ENCODE measurements at places on chromosomes 3 and 15.

- H3K27ac ChIP-seq, result no peak overlapping the region
- no peak for DNase-seq
- no peaks in the 10 kb centered on the region for H3K27me3 ChIP-seq
- H3K4me1 ChIP-seq, result no peaks in the 10 kb centered on the region
These were observed 189.7 kb downstream of the CDIN1 start for GRCh38 chr15:36769098-36769497.

DNA sequence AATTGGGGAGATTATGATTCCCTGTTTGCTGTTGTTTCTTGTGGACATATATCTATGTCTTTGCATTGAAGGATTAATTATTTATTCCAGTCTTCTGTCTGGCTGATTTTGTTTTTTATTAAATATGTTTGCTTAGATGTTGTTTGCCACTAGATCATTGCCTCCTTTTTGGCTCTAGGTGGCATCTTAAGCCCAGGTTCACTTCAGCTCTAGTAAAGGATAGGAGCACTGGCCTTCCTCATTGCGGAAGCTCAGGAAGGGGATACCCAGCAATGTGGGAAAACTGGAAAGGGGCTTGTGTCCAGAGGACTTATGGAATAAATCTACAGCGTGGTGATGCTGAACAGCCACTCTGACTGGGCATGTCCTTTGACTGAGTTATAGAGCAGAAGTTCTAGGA, 821.6 kb downstream of the PDCD6IP start:
- no peak overlapping the region for H3K4me3 ChIP-seq
- no peak for DNase-seq
- H3K36me3 ChIP-seq, result no peaks in the 10 kb centered on the region
- H3K27me3 ChIP-seq, result no peaks in the 10 kb centered on the region

DNA sequence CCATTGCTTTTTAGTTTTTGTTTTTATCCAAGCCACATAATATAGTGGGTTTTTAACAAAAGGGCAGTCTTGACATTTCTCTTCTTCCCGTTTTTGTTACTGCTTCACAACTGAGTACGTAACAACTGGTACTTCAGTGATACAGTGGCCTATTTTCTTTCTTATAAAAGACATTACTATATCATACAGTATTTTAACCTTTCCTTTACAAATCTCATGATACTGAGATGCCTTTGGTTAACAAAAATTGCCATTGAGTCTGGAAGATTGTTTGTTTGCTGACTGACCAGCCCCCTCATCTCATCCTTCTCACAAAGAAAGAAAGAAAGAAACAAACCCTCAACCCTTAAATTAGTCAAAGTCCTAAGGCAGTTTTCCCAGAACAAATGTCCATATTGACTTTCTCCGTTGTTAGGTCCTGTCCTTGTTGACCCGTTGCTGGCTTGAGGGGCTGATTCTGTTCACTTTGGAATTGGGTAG, 77.0 kb upstream of the SAMMSON start:
- H3K4me3 ChIP-seq, result no peak overlapping the region
- H3K27ac ChIP-seq, result no peak overlapping the region
- no peaks in the 10 kb centered on the region for H3K27me3 ChIP-seq
- H3K36me3 ChIP-seq, result no peaks in the 10 kb centered on the region

DNA sequence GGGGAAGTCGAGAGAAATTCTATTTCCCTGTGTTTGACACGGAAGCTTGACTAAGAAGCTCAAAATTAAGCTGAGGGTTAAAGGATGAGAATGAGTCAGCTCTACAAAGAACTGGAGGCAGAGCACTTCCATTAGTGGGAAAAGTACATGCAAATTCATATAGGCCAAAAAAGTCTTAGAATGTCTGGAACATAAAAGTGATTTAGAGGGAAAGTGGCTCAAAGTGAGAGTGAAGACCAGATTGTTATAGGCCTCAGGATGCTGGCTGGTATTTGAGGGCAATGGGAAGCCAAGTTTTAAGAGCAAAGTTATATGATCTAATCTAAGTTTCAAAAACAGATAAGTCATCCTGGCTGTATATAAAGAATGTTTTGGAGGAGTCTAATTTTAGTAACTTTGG, 857.3 kb downstream of the NAALADL2 start:
- no peak overlapping the region for H3K27ac ChIP-seq
- no peak for DNase-seq
- no peaks in the 10 kb centered on the region for H3K36me3 ChIP-seq
- no peaks in the 10 kb centered on the region for H3K4me1 ChIP-seq
- no peaks in the 10 kb centered on the region for H3K27me3 ChIP-seq
- H3K4me3 ChIP-seq, result no peak overlapping the region

DNA sequence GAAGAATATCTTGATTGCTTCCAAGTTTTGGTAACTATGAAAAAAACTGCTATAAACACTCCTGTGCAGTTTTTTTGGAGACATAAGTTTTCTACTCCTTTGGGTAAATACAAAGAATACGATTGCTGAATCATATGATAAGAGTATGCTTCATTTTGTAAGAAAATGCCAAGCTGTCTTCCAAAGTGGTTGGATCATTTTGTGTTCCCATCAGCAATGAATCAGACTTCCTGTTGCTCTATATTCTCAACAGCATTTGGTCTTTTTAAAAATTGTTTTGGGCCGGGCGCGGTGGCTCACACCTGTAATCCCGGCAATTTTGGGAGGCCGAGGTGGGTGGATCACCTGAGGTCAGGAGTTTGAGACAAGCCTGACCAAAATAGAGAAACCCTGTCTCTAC, 14.5 kb downstream of the BTD start:
- no peak overlapping the region for H3K27ac ChIP-seq
- DNase-seq, result no peak
- H3K36me3 ChIP-seq, result no peaks in the 10 kb centered on the region
- no peaks in the 10 kb centered on the region for H3K4me1 ChIP-seq
- no peak overlapping the region for H3K4me3 ChIP-seq

DNA sequence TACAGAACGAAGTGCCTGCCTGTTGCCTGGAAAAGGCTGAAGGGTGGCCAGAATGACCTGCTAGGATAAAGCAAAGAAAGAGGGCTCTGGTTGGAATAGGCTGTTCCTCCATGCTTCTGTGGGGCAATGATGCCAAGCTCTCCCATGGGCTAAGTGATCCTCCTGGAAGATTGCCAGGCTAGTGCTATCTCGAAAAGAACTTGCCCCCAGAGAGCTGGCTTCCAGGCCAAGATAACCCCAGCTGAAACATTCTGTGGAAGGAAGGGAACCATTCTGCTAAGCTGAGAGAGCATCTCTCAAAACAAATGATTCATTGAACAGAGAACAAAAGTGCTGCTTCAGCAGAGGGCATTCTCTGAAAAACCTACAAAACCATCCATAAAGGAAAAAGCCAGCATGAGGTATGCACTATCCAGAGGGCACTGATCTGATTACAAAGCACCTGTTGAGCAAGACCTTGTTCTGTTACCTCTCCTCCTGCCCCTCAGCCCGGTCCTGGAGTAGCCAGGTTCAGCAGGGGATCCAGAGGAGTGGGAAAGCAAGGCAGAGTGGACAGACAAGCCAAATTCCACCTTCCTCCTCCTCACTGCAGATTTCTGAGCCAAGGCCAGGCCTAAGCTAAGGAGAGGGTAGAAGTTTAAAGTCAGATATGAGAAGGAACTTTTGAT, 31.9 kb upstream of the SPRED1 start:
- H3K36me3 ChIP-seq, result no peaks in the 10 kb centered on the region
- no peak for DNase-seq
- H3K4me3 ChIP-seq, result no peak overlapping the region
- H3K4me1 ChIP-seq, result no peaks in the 10 kb centered on the region
- no peaks in the 10 kb centered on the region for H3K27me3 ChIP-seq
- no peak overlapping the region for H3K27ac ChIP-seq

DNA sequence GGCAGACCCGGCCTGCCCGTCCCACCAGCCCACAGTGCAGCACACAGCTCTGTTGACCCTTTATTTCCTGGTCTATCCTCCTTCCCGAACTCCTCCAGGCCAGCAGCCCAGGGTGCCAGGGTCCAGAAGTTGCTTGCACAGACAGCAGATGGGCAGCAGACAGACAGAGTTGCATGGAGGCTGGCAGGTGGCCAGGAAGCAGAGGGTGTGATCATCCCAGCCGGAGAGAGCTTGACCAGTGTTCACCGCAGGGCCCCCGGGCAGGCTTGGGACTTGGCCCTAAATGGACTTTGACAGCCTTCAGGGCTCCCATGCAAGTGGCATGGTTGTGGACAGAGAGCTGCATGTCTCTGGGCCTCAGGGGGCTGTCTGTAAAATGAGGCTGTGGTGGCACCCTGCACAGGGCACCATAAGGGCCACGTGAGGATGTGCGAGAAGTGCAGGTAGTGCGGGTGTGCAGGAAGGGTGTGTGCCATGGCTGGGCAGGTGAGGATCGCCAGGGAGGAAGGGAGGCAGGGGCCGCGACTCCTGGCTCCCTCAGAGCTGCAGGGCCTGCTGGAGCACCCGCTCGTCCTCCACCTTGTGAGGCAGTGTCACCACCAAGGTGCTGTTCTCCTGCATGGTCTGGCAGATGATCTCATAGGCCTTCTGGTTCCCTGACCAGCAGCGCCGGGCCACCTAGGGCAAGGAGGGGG, 6.3 kb upstream of the ZXDC start:
- H3K36me3 ChIP-seq, result no peaks in the 10 kb centered on the region
- no peak overlapping the region for H3K27ac ChIP-seq
- H3K27me3 ChIP-seq, result no peaks in the 10 kb centered on the region
- H3K4me1 ChIP-seq, result peaks cover under 1% of the 10 kb centered on the region
- peak; percentile 46 for DNase-seq

DNA sequence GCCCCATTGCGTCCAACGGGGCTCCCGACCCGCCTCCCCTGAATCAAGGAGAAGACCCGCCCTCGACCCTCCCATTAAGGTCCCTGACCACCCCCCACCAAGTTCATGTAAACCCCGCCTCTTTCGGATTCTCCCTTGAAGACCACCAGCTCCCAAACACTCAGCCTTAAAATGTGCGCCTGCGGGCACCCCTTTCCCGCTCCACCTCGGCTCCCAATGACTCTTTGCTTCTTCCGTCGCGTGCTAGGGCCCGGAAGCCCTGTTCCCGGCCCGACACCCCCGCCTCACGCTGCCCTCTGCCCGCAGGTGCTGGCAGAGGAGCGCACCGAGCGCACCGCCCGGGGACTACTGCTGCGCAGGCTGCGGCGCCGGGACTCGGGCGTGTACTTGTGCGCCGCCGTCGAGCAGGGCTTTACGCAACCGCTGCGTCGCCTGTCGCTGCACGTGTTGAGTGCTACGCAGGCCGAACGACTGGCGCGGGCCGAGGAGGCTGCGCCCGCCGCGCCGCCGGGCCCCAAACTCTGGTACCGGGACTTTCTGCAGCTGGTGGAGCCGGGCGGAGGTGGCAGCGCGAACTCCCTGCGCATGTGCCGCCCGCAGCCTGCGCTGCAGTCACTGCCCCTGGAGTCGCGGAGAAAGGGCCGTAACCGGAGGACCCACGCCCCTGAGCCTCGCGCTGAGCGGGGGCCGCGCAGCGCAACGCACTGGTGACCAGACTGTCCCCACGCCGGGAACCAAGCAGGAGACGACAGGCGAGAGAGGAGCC, 2.7 kb upstream of the LSMEM2 start:
- no peaks in the 10 kb centered on the region for H3K36me3 ChIP-seq
- peaks cover 17% of the 10 kb centered on the region for H3K4me1 ChIP-seq
- no peak for DNase-seq
- H3K27ac ChIP-seq, result no peak overlapping the region
- no peaks in the 10 kb centered on the region for H3K27me3 ChIP-seq
- H3K4me3 ChIP-seq, result no peak overlapping the region

- H3K4me1 ChIP-seq, result no peaks in the 10 kb centered on the region
- no peak for DNase-seq
- no peaks in the 10 kb centered on the region for H3K27me3 ChIP-seq
- no peak overlapping the region for H3K4me3 ChIP-seq
These were observed 108.7 kb downstream of the RARB start for GRCh38 chr3:25536521-25537391.

GRCh38 chr15:26038693-26039092, 175.6 kb upstream of the ATP10A start:
- no peak for DNase-seq
- H3K4me1 ChIP-seq, result no peaks in the 10 kb centered on the region
- H3K4me3 ChIP-seq, result no peak overlapping the region
- no peaks in the 10 kb centered on the region for H3K27me3 ChIP-seq
- H3K36me3 ChIP-seq, result no peaks in the 10 kb centered on the region

DNA sequence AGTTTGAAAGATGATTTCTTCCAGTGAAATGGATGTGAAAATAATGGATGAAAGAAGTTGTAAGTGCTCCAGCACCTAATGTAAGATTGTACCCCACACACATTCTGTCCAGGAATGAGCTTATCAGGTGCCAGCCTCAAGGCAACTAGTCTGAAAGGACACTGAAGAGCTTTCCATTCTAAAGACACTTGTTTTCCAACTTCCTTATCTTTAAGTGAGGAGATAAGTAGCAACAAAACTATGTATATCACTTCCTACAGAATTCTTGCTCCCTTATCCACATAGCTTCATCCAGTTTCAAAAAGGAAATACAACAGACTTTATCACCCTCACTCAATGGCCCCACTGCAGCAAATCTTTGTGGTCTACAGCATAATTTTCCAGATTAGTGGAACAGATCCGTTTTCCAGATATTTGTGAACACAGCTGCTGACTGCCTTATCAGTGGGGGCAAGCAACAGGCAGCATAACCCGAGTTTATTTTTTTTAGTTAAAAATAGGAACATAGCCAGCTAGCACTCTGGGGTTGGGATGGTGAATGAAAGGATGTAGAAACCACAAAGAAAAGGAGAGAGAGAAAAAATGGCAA, 60.6 kb downstream of the CD200R1L start:
- H3K4me1 ChIP-seq, result no peaks in the 10 kb centered on the region
- no peak overlapping the region for H3K27ac ChIP-seq
- no peak overlapping the region for H3K4me3 ChIP-seq
- H3K36me3 ChIP-seq, result no peaks in the 10 kb centered on the region
- no peaks in the 10 kb centered on the region for H3K27me3 ChIP-seq
- DNase-seq, result no peak

- H3K36me3 ChIP-seq, result peaks cover 7% of the 10 kb centered on the region
- peaks cover 11% of the 10 kb centered on the region for H3K4me1 ChIP-seq
- H3K27me3 ChIP-seq, result no peaks in the 10 kb centered on the region
- no peak for DNase-seq
These were observed 29.8 kb downstream of the KPNA1 start for GRCh38 chr3:122484985-122485384.

DNA sequence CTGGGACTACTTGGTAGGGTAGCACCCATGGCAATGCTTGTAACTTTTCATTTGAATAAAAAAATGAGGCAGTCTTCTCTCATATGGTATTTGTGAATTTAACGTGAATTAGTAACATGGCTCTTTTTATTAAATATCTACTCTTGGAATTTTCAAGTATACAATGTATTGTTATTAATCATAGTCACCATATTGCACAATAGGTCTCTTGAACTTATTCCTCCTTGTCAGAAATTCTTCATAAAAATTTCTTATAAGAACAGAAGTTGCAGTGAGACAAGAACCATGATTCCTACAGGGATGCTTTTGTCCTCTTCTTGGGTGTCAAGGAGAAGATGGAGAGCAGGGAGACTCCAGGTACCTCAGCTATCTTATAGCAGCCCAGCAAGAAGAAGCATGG, 203.8 kb upstream of the FEZF2 start:
- no peaks in the 10 kb centered on the region for H3K4me1 ChIP-seq
- H3K27ac ChIP-seq, result no peak overlapping the region
- no peak overlapping the region for H3K4me3 ChIP-seq
- no peaks in the 10 kb centered on the region for H3K27me3 ChIP-seq
- DNase-seq, result no peak
- H3K36me3 ChIP-seq, result no peaks in the 10 kb centered on the region

Measured in tibial artery (tissue), 4 donors.